ENCODE measurements at places on chromosomes 2 and 18.

- DNase-seq, result no peak
Observed at GRCh38 chr2:111031546-111032478, 88.9 kb upstream of the BCL2L11 start.

DNA sequence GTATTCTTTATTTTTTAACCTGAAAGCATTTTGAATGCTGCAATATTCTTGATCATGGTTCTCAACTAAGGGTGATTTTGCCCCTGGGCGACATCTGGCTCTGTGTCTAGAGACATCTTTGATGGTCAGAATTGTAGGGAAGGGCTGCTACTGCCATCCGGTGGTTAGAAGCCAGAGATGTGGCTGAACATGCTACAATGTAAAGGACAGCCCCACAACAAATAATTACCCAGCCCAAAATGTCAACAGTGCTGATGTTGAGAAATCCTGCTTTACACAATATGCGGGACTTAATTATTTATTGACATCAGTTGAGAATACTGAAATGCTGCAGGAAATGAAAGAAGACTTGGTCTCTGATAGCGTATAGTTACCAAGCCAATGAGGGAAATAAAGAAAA is 37.5 kb upstream of the SERPINB2 start:
- peak; percentile 2 for DNase-seq

DNA sequence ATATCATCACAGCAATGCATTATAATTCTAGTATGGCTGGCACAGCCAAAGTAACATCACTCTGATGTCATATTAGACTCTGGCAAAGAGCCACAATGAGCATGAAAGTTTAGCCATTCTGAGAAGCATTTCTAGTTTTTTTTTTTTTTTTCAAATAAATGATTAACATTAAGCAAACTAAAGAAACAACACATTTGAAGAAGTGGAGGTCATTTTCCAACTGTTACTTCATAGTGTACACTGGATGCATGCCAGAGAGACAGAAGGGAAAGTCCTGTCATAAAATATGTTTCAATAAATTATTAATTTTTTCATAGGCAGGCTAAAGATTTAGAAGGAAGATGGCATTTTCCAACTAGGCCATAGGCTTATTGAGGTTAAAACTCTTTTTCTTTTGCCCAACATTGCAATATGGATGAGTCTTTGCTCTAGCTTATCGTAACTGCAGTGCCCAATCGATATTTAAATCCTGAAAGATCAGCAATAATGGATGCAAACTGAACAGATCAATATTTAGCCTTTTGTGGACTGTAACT is 1630.4 kb upstream of the ACVR2A start:
- no peak for DNase-seq

- no peak for DNase-seq
Observed at GRCh38 chr18:14093307-14093915, 38.8 kb downstream of the ZNF519 start.

GRCh38 chr2:165239856-165240515 is 772 bp downstream of the SCN2A start:
- DNase-seq, result no peak

DNA sequence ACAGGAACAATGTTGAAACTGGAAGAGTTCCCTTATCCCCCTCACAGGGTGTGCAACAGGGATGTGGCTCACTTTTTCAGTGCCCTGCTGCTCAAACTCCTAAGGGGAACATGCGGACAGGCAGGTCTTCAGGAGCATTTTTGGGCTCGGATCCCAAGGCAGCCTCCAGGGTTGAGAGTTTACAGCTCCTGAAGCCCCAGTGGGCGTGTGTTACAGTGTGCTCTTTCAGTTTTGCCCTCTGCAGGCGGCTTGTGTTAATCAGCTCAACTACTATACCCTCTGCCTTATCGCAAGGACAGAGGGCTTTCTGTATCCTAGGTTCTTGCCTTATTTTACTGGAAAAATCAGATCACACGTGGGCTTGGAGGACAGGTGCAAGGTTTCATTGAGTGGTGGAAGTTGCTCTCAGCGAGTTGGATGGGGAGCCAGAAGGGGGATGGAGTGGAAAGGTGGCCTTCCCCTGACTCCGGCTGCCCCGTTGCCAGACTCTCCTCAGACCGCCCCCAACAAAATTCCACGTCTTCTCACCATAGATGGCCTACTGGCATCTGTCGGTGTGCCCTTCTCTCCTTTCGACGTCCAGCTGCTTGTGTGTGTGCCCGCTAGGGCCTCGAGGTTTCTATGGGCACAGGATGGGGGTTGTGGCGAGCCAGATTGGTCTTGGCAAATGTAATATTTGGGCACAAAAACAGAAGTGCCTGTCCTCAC is 541.9 kb downstream of the TMX3 start:
- no peak for DNase-seq

- no peak for DNase-seq
Observed at GRCh38 chr2:16442971-16443370, 222.7 kb downstream of the CYRIA start.

GRCh38 chr18:76420898-76421684 is 74.0 kb downstream of the ZNF516 start:
- DNase-seq, result no peak

GRCh38 chr2:42008241-42008921 is 39.4 kb upstream of the PKDCC start:
- no peak for DNase-seq

DNA sequence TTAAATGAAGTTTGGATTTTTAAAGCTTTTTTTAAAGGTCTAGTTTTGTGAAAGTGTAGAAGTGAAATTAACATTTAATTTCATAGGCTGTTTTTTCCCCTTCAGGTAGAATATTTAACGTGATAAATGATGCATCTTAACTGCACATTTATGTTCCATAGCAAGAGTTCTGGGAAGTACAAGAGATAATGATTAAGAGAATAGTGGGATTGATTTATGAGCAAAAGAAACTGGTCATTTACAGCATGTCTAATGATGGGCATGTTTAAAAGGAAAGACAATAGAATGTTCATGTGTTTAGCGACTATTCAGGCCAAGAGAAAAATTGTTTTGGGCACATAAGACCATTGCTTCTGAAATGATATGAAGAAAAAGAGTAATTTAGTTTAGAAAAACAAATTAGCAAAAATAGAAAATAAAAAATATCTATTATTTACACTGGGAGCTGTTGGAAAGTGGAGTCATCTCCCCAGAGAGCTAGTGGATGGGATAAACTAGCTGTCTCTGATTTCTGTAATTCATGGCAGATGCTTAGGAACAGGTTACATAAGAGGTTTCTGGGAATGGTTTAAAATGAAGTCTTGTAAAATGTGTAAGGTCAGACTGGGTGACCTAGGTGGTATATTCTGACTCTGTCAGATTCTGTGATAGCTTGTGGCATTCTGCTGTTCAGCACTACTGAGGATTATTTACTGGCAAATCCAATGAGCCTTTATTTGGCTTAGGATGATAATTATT is 60.7 kb downstream of the WDR7 start:
- DNase-seq, result no peak

GRCh38 chr18:515838-516237 is 15.3 kb upstream of the COLEC12 start:
- no peak for DNase-seq

DNA sequence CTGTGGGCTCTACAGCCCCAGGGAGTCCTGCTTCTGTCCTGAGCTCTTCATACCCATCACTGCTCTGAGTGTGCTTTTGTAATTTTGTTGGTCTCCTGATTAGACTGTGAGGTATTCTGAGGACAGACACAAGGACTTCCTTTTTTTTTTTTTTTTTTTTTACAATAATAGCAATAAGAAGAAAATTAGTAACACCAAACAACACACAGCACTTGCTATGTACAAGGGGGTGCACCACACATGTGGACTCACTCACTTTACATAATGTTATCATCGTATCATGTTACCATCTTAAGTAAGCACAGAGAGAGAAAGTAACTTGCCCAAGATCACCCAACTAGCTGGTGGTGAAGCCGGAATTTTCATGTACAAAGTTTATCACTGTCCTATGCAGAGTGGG is 34.6 kb downstream of the MBP start:
- no peak for DNase-seq

DNA sequence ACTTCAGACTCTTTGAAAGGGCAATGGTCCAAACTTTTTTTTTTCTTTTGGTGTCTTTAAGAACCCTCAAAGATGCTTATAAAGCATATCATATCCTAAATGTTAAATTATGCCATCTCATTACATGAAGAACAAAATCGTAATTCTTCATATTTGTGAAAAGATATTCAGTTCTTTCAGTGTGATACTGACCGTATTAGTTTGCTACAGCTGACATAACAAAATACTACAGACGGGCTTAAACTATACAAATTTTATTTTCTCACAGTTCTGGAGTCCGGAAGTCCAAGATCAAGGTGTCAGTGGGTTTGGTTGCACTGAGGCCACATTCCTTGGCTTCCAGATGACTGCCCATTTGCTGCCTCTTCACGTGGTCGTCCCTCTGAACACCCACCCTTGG is 1377.2 kb upstream of the ZEB2 start:
- DNase-seq, result no peak

GRCh38 chr2:45180033-45180746 is 170.9 kb upstream of the SIX2 start:
- no peak for DNase-seq

- no peak for DNase-seq
Observed at GRCh38 chr2:15460112-15460620, 101.0 kb downstream of the NBAS start.

DNA sequence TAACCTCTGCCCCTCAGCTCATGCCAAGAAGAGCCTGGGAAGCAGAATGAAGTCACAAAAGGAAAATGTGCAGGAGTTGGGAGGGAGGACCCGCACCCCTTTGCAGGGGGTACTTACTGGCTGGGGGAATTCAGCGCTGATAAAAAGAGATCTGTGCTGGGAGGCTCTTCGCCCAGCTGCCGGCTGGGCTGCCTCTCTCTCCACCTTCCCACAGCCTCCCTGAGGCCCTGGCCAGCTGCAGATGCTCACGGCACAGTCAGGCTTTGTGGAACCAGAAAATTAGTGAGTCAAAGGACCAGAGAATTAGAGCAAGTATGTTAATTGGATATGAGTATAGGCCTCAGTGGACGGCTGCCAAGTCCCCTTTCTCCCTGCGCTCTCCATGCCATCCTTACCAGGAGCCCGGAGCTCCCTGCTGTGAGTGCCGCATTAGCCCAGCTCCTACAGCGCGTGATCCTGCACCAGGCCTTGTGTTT is 181.7 kb upstream of the SH3BP4 start:
- no peak for DNase-seq

GRCh38 chr2:170523506-170523905 is 191.6 kb upstream of the SP5 start:
- DNase-seq, result no peak

- DNase-seq, result no peak
Observed at GRCh38 chr18:4068552-4069158, 386.5 kb downstream of the DLGAP1 start.

DNA sequence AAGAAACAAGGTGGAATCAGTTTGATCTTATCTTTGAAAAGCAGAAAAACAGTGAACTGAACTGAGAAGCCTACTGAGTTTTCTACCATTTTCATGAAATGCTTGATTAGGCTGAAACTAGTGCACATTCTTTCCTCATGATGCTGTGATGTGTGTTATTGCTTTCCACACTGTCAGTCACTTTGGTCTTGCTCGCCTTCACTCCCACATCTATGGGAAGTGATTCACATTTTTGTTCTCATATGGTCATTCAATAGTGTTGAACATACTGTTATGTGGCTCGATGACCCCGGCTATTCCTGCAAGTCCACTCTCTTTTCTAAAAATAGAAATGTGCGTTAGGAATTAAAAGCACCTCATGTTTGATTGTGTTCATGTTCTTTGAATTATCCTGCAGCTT is 129.7 kb downstream of the TGIF1 start:
- DNase-seq, result no peak

GRCh38 chr2:218569661-218570500 is 1.2 kb downstream of the CNOT9 start:
- DNase-seq, result no peak

- no peak for DNase-seq
Observed at GRCh38 chr2:235171550-235172031, 219.8 kb downstream of the SH3BP4 start.

DNA sequence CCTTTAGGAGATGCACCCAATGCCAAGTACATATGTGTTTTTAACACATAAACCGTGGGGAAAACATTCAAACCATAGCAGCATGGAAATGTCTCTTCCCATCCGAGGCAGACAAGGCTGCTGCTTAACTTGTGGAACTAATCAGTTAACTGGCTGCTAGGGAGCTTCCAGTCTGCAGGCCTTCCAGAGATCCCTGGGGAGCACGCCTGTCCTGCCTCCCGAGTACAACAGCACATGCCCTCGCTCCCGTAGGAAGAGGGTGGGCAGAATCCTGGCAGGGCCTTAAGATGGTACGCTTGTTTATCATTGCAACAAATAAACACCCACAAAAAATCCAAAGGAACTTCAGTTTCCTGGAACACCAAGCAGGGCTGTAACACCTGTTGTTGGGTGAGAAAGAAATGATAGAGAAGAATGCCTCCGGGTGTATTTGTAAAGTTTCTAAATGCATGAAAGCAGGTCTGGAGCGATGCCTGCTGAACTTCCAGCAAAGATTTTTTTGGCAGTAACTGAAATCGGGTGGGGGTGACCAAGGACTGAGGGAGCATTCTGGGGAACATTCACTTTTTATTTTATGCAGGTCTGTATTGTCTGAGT is 56.2 kb downstream of the EDAR start:
- no peak for DNase-seq

DNA sequence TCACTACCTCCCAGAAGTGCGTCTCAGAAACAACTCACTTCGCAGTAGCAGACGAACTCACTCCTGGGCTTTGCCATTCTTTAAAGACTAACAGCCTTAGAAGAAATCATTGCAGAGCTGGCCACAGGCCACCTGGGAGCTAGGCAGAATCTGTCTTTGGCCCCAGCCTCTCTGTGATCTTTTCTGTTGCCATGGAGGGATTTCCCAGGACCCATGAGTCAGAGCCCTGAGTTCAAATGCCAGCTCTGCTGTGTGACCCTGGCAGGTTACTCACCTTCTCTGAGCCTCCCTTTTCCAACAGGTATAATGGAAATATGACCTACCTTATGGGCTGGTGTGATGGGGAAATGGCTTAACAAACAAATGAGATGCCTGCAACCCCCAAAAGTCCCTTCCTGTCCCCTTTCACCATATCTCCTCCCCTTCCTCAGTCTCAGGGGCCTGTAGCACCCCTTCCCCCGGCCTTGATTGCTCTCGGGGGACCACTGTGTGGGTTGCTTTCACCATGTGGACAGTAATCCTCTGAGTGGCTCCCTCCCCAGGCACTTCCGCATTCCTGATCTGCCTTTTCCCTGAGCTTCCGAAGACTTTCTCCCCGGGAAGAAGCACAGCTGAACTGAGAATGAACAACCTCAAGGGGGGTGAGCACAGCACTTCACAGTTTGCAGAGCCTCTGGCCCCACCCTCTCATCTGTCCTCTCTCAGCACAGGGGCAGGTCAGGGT is 34.0 kb upstream of the SLC66A3 start:
- DNase-seq, result no peak

DNA sequence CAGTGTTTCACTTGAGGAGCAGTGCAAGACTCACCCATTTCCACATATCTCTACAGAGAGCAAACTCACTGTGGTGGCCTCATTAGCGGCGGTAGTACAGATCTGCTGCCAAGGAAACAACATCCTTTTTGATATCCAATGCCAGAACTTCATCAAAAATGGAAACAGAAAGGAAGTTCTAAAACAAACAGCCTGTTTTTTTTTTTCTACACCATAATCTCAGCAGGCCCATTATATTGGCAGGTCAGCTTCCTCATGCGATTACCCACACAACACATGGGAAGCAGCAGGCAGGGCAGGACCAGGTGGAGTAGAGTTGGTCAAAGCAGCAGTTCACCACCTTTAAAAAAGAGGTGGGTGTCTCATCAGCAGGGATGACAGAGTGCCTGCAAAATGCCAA is 678.9 kb upstream of the CELF4 start:
- no peak for DNase-seq

GRCh38 chr2:104804148-104804890 is 49.6 kb upstream of the POU3F3 start:
- DNase-seq, result no peak

All from stimulated activated CD4-positive, alpha-beta T cell treated with anti-CD3 and anti-CD28 coated beads, Interleukin-12 subunit alpha, Interleukin-12 subunit beta, amount 100 ng/mL, for 24 hours (primary cell).